ENCODE measurements at places on chromosomes 2 and 18.

- no peak for DNase-seq
These were observed 929.2 kb downstream of the SLC4A3 start for GRCh38 chr2:220556658-220557057.

GRCh38 chr2:7057865-7058400, 140.7 kb downstream of the RNF144A start:
- DNase-seq = peak; percentile 52

DNA sequence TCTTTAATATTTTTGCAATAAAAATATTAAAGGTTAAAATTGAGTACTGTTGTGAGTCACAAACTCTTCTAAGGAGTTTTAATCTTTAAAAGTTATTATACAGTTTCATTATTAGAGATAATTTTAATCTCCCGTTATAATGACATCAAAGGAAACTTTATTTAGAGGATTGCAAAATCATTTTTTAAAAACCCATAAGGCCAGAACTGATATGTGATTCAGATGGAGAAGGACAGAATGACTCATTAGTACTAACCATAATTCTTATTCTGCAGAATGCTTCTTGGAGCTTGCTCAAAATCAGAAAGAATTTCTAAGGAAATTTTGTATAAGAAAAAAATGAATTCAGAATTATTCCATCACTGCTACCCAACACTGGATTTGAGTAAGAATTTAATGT, 12.5 kb upstream of the HNRNPLL start:
- DNase-seq = peak; percentile 70

DNA sequence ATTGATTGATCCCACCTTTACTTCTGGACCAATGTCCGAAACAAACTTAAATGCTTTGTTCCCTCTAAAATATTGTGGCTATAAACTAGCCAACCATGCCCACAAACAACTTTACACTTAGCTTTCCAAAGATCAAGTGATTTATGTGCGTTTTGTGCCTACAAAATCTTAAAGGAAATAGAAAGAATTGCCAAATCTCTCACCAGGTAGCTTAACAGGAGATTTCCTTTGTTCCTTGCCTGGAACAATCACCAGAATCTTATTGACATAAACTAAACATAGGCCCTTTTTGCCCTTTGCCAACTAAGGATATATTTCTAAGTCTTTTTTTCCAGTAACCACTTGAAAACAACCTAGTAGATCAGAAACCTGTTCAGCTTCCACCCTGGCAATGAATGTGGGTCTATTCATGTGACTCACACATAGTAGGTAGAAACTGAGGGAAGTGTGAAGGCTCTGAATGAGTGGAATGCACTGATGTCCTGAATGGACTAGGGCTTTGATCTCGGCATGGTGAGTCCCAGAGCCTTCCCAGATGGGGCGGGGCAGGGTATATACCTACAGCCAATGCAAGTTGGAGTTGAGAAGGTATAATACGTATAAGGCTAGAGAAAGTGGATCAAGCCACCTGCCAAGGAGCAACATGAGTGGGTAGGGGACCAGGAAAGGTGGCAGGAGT, 94.6 kb upstream of the PPP1CB start:
- no peak for DNase-seq
